ENCODE measurements at places on chromosomes 7 and 10. TPM values are rescaled to one million over a fixed set of nuclear protein-coding genes. Genes with fewer than 3 reads are reported as not detected.
A peak's percentile ranks its signal among the peaks of the same experiment; 100 is the strongest.

DNA sequence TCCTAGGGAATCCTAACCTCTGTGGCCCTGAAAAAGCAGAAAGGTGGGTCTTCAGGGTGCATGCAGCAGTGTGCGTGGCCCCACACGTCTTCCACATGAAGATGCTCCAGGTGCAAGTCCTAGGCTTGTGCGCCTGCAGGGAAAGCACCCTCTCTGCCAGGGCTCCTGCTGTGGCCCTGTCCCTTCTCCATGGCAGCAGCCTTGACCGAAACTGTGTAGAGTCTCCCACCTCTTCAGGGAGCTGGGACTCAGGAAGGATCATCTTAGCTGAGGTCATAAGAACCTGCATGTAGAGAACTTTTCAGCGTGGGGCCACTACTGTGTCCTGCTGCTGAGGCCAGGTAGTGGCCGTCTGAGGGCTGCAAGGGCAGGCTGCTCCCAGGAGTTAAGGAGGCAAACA lies 6.3 kb upstream of the CSGALNACT2 start:
- H3K27me3 ChIP-seq, result no peaks in the 10 kb centered on the region
- no peak overlapping the region for H3K4me3 ChIP-seq
- no peaks in the 10 kb centered on the region for H3K36me3 ChIP-seq
- no peak overlapping the region for H3K27ac ChIP-seq

DNA sequence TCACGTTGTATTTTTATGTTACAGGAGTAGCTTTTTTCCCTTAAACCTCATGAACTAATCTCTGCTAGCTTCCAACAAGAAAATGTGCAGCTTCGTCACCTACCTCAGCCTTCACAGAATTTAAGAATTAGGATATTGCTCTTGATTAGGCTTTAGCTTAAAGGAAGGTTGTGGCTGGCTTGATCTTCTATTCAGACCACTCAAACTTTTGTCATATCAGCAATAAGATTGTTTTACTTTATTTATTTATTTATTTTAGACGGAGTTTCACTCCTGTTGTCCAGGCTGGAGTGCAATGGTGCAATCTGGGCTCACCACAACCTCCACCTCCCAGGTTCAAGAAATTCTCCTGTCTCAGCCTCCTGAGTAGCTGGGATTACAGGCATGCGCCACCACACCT lies 125.6 kb upstream of the GPR22 start:
- no peaks in the 10 kb centered on the region for H3K36me3 ChIP-seq
- no peak overlapping the region for H3K27ac ChIP-seq
- no peaks in the 10 kb centered on the region for H3K27me3 ChIP-seq

DNA sequence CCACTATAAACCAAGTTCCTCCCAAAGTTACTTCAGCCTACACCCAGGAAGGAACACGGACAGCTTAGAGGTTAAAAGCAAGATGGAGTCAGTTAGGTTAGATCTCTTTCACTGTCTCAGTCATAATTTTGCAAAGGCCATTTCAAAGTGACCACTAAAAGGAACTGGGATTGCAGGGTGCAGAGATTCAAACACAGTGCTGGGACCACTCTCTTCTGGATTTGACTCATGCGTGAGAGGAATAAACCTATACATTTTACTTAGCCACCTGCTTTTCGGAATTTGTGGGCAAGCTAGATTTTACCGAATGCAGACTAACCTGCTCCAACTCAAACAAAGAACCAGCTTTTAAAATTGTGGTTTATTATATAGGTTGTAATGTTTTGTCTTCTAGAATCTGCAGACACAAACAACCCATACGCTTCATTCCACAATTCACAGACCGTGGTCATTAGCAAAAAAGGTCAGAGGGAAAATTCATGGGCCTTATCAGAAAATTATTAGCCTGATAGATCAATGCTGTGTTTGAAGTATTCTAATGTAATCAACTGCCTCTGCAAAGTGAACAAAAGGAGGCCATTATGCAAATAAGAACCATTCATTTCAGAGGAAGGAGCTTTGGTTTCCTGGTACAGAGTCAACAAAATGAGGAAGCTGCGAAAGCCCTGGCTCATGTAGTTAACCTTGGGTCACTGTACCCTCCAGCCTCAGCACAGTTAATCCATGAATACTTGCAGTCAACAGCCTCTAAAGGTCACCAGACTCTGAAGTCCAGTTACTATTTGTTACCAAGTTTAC lies 342.7 kb upstream of the KLF6 start:
- DNase-seq, result no peak
- peaks cover 24% of the 10 kb centered on the region for H3K4me1 ChIP-seq
- H3K27ac ChIP-seq, result no peak overlapping the region
- no peaks in the 10 kb centered on the region for H3K27me3 ChIP-seq
- H3K36me3 ChIP-seq, result no peaks in the 10 kb centered on the region

GRCh38 chr7:150755473-150756099 lies 18.4 kb downstream of the GIMAP5 start:
- no peak overlapping the region for H3K4me3 ChIP-seq
- no peak for DNase-seq
- H3K27ac ChIP-seq, result no peak overlapping the region
- H3K36me3 ChIP-seq, result no peaks in the 10 kb centered on the region

- no peaks in the 10 kb centered on the region for H3K36me3 ChIP-seq
- H3K4me1 ChIP-seq, result no peaks in the 10 kb centered on the region
- H3K27ac ChIP-seq, result no peak overlapping the region
- H3K27me3 ChIP-seq, result no peaks in the 10 kb centered on the region
- DNase-seq, result no peak
Measured at GRCh38 chr10:100858261-100858660, 54.5 kb upstream of the SLF2 start.

DNA sequence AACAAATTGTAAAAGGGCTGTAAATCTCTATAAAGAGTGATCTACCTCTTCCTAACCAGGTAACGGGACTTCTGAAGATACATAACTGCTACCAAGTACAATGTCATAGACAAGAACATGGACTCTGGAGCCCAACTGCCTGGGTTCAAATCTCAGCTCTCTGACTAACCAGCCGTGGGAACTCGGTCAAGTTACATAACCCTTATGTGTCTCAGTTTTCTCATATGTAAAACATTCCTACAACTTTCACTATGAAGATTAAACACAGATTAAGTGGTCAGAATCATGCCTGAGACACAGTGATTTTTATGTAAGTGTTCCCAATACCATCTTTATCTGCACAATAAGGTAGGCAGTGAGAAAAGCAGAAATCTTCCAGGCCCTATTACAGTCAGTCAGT lies 52.6 kb downstream of the ITGB1 start:
- H3K4me3 ChIP-seq, result no peak overlapping the region
- H3K27me3 ChIP-seq, result no peaks in the 10 kb centered on the region
- no peaks in the 10 kb centered on the region for H3K4me1 ChIP-seq
- peaks cover 60% of the 10 kb centered on the region for H3K36me3 ChIP-seq
- no peak for DNase-seq
- H3K27ac ChIP-seq, result no peak overlapping the region

GRCh38 chr10:130141460-130141859 lies 5.3 kb downstream of the GLRX3 start:
- no peak overlapping the region for H3K4me3 ChIP-seq
- H3K27ac ChIP-seq, result no peak overlapping the region
- DNase-seq, result no peak
- no peaks in the 10 kb centered on the region for H3K27me3 ChIP-seq

DNA sequence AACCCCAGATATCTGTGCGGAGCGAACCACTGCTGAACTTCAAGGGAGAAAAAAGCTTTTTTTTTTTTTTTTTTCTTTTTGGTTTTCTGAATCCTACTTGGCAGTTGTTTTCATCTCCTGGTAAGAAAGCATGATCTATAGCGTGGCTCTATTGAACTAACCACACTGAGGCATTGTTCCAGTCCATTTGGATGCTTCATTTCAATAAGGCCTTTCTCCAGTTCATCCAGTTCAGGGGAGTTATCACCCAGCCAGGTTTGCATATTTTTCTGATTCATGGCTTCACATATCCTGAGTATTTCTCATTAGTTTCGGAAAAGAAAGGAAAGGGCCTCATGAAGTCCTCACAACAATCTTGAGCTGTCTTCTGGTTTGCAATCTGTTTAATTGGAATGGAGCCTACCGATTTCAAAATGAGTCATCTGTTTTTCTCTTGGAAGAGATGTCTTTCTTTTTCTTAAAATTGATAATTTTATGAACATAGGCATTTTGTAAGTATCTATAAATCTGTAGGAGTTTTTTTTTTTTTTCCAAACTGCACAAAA lies 93.1 kb upstream of the STEAP4 start:
- no peak overlapping the region for H3K27ac ChIP-seq
- no peaks in the 10 kb centered on the region for H3K27me3 ChIP-seq
- no peaks in the 10 kb centered on the region for H3K36me3 ChIP-seq
- DNase-seq, result no peak
- H3K4me3 ChIP-seq, result no peak overlapping the region
- H3K4me1 ChIP-seq, result no peaks in the 10 kb centered on the region

- no peaks in the 10 kb centered on the region for H3K36me3 ChIP-seq
- H3K27me3 ChIP-seq, result no peaks in the 10 kb centered on the region
- H3K27ac ChIP-seq, result no peak overlapping the region
- no peak overlapping the region for H3K4me3 ChIP-seq
Measured at GRCh38 chr10:19024611-19025010, 24.0 kb upstream of the MALRD1 start.

GRCh38 chr7:111223802-111224253 lies 132.9 kb downstream of the LRRN3 start:
- no peak overlapping the region for H3K4me3 ChIP-seq
- H3K27ac ChIP-seq, result no peak overlapping the region
- no peaks in the 10 kb centered on the region for H3K36me3 ChIP-seq
- no peak for DNase-seq
- no peaks in the 10 kb centered on the region for H3K4me1 ChIP-seq

- H3K27me3 ChIP-seq, result no peaks in the 10 kb centered on the region
- no peak overlapping the region for H3K4me3 ChIP-seq
- no peaks in the 10 kb centered on the region for H3K36me3 ChIP-seq
- DNase-seq, result no peak
Measured at GRCh38 chr7:22680482-22680911, 46.5 kb upstream of the IL6 start.

DNA sequence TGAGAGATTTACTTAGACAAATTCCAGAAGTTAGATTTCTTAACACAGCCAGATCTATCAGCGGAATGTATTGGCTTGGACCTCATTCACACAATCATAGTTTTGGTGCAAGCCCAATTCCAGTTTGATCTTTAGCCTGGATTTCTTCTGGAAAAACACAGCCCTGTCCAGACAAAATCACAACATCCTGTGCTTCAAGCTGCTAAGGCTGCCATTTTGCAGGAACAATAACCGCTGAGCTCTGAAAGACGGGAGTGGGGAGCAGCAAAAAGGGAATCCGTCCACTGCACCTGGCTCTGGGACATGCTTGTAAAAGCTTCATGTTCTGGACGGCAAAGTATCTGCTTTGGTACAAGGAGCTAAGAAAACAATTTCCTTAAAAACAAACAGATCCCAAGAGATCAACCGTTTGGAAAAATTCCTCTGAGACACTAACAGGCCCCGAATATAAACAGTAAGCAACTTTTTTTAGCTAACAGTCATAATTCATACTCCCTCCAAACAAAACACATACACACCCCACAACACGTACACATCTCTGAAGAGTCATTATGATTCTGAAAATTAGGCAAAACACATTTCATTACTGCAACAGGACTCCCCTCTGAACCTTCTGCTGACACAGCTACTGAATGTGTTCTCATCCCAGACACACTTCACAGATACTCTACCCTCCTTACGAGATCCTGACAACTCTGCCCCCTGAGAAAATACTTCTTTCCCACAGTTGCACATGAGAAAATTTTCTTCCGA lies 32.4 kb downstream of the ITIH5 start:
- H3K27me3 ChIP-seq, result no peaks in the 10 kb centered on the region
- no peak overlapping the region for H3K4me3 ChIP-seq
- no peak for DNase-seq
- no peaks in the 10 kb centered on the region for H3K4me1 ChIP-seq
- peak overlapping the region; percentile 43 for H3K27ac ChIP-seq

DNA sequence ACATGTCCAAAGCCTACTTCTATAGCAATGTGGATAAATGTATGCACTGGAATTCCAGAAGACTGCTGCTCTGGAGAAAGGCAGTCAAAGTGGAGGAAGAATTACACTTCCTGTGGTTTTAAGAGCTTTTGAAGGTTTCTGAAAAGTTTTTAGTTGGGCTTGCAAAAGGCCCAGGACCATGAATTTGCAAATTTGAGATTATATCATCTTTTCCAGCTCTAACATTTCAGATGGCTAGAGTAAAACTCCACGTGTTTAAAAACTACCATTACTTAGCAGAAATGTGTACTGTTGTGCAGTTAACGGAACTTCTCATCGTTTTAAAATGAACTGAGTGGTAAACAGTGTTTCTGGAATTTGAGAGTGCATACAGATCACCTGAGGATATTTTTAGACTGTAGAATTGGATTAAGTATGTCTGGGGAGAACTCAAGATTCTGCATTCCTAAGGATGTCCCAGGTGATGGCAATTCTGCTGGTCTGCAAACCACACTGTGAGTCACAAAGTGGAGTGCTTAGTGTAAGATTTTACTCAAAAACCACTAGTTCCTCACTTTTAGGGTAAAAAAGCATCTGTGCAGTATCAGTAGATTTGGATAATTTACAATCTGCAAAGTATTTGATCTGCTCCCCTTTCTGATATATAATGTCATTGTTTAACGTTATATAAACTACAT lies 32.9 kb upstream of the CCDC71L start:
- H3K36me3 ChIP-seq, result no peaks in the 10 kb centered on the region
- no peak overlapping the region for H3K27ac ChIP-seq

GRCh38 chr10:33861016-33861704 lies 526.7 kb upstream of the NRP1 start:
- no peak for DNase-seq
- no peak overlapping the region for H3K4me3 ChIP-seq
- H3K27ac ChIP-seq, result no peak overlapping the region
- H3K4me1 ChIP-seq, result no peaks in the 10 kb centered on the region
- no peaks in the 10 kb centered on the region for H3K27me3 ChIP-seq

DGKI gene
- total RNA-seq, result 1.2 TPM

PDK4 gene
- 399 TPM for total RNA-seq

IDI2 gene
- total RNA-seq, result not detected

TUBAL3 gene
- total RNA-seq, result not detected

EPHB6 gene
- 68.3 TPM for total RNA-seq

UNCX gene
- not detected for total RNA-seq

STOX1 gene
- 2.5 TPM for total RNA-seq

AKR1C8 gene
- total RNA-seq, result not detected

HGF gene
- total RNA-seq, result 15.0 TPM

NEUROD6 gene
- total RNA-seq, result not detected

NUPR2 gene
- not detected for total RNA-seq

PDSS1 gene
- 18.4 TPM for total RNA-seq

TMEM196 gene
- total RNA-seq, result not detected

OPN1SW gene
- total RNA-seq, result not detected

ADAMTS14 gene
- not detected for total RNA-seq

EPHA1 gene
- 51.3 TPM for total RNA-seq

Data from vagina (tissue), 2 donors.